ENCODE measurements at places on chromosomes 16 and 17. TPM values are rescaled to one million over a fixed set of nuclear protein-coding genes. Genes with fewer than 3 reads are reported as not detected.

The NPIPB8 gene
- not detected for total RNA-seq

DNA sequence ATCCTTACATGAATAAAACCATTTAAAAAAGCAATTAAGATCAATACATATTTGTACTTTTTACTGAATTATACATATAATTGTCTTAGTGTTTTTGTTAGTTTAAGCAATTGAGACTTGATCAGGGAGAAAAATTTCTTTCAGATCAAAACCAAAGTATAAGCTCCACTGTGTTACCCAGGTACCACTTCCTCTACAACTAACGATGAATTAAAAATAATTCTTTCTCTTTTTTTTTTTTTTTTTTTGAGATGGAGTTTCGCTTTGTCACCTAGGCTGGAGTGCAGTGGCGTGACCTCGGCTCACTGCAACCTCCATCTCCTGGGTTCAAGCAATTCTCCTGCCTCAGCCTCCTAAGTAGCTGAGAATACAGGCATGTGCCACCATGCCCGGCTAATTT lies 6.8 kb downstream of the FBXO47 start:
- DNase-seq, result peak; percentile 13

The KCNG4 gene
- total RNA-seq, result not detected

DNA sequence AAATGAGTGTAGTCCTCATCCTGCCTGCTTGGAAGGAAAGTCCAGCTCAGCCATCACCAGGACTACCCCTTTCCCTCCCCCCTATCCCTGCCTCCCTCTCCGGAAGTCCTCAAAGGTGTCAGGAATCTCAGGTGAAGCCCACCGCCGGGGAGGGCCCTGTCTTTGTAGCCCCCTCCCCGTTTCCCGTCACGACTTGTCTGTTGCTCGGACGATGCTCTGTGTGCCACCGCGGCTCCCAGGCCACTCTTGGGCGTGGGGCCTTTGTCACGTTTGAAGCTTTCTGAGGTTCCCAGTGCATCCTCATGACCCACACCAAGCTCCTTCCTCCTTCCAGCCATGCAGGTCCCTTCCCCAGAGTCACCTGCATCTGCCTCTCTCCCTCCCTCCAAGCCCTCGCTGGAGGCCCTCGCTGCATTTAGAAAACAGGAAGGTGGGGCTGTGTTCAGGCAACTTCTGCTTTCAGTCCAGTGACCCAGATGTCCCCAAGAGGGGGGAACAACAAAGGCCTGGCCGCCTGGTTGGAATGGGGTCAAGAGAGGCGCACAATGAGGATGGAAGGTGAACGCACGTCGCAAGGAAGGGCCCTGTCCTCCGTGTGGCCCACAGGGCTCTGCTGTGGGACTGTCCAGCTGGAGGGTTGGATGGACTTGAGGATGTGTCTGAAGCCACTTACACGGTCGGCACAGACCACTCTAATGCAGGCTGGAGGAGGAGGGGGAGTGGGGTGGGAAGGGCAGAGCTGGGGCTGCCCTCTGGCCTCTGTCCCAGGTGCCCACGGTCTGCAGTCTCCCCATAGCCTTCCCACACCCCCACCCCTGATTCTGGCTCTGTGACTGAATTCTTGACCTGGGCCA lies 59.9 kb downstream of the OR1D5 start:
- DNase-seq, result no peak

GRCh38 chr16:739560-740458 lies 988 bp downstream of the CIAO3 start:
- DNase-seq, result no peak

The PRRT2 gene
- 6.3 TPM for total RNA-seq

The SLC35G6 gene
- total RNA-seq, result not detected

GRCh38 chr16:2432286-2432685 lies 3.0 kb downstream of the CCNF start:
- no peak for DNase-seq

DNA sequence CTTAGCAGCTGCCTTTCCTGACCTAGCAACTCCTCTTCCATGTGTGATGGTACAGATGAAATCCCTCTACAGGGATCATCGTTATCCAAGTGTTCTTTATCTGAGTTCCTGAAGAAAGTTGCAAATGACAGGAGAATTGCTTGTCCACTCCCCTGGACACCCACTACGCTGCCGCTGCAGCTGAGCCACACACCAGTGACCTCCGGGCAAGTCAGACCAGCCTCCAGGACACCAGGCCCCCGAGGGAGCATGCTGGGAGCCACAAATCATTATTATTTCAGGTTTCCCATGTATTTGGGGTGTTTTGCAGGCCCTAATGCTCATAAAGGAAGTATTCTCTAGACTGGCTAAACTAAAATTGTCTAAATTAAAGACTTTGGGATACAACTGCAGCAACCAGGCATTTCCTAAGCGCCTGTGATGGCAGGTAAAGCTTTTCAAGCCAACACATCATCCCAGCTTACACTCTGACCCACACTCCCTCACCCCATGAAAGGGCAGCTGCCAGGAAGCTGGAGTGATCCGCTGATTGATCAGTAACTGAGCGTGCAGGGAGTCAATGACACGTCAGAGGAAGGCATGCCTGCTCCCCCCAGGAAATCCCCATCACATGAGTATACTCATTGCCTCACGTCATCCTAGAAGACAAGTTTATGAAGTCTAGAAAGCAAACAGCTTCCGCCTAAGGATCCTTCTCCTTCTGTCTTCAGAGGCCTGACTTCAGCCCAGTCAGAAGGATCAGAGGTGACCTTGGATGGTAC lies 14.4 kb downstream of the FA2H start:
- DNase-seq, result peak; percentile 47

DNA sequence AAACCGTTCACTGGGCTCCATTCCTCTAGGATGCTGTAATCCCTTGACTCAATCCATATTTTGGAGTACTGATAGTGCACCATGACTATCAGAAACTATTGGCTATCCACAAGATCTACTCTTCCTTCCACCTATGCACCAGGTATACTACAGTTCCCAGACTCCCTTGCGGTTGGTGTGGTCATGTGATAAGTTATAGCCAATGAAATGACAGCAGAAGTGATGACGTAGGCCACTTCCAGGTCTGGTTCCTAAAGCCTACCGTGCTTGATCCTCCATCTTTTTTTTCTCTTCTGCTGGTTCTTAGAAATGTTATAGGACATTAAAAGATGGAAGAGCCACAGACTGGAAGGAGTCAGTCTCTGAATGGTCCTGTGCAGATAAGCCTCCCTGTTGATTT lies 278.8 kb upstream of the C16orf82 start:
- DNase-seq, result no peak

DNA sequence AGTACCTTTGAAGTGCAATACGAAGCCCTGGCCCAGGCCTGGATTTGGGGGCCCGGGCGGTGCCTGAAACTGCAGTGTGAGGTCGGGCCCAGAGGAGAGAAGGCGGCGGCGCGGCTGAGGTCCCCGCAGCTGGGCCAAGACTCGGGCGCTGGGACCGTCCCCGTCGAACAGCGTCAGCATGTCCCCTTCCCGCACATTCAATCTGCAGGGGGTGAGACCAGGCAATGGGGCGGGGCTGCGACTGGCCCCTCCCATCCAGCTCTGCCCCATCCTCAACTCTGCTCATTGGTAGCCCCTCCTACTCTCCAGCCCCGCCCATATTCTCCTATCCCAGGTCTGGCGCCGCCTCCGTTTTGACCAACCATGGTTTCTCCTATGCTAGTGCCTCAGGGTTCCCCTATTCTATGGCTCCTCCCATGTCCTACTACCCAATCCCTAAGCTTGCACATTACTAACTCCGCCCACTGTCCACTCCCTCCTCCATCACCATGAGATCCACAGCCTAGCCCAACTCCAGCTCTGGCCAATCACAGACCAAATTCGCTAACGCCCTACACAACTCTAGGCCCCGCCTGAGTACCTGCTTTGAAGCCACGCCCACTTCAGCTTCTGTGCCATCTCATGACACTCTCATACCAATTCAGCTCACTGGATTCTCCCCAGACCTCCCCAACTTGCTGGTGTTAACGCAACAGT lies 14.4 kb upstream of the CDIPT start:
- peak; percentile 33 for DNase-seq

DNA sequence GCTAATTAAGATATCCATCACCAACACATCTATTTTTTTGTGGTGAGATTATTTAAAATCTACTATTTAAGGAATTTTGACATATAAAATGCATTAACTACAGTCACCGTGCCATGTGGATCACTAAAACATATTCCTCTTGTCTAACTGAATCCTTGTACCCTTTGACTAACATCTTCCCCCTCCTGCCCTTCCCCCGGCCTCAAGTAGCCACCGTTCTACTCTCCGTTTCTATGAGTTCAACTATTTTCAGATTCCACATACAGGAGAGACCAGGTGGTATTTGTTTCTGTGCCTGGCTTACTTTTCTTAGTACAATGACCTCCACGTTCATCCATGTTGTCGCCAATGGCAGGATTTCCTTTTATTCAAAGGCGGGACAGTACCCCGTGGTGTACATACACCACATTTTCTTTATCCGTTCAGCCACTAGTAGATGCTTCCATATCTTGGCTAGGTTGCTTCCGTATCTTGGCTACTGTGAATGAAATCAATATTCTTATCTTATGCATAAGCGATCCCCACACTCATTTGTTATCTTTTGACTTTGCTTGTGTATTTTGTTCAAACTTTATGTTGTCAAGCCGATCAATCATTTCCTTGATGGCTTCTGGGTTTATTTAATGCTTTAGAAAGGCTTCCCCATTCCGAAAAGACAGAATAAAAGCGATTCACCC lies 134.7 kb downstream of the KCNJ12 start:
- DNase-seq, result no peak

GRCh38 chr17:47200325-47200664 lies 8.9 kb upstream of the MYL4 start:
- DNase-seq, result no peak

GRCh38 chr16:47499700-47500264 lies 38.7 kb downstream of the PHKB start:
- no peak for DNase-seq
